Effector memory CD8-positive, alpha-beta T cell (primary cell): ENCODE measurements at places on chromosomes 1 and 21.

GRCh38 chr1:181091309-181092040, 3.0 kb downstream of the IER5 start:
- DNase-seq: no peak

- DNase-seq: no peak
These were observed 36.5 kb downstream of the PUM1 start for GRCh38 chr1:31029026-31029425.

- no peak for DNase-seq
These were observed 35.2 kb downstream of the SYT6 start for GRCh38 chr1:114118351-114118990.

DNA sequence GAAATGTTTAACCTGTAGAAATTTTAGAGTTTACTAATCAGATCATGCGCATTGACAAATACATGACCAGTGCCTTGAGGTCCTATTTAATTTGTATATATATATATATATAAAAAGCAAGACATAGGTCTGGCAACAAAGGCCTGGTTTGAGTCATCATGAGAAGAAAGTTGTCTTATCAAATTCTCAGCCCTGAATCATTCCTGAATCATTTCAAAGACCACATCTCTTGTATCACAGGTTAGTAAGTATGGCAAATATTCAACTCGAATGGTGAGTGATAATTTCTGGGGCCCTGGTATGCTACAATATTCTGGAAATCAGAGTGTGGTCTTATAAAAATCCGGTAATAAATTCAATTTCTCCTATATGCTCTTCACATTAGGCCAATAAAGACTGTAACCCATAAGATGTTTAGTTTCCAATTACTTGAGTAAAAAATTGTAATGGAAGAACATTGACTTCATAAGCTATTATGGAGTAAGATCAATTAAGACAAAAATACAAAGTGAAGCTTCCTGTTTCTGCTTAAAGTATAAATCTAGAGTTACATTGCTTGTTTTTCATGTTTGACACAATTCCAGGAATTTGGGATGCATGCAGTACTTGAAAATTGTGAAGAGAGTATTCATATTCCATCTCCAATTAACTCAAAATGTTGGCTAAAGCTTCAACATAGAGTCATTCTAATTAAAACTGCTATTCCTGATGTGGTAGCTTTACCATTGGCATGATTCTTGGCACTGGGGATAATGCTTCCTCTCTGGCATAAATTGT, 309.4 kb downstream of the BRINP3 start:
- no peak for DNase-seq
